ENCODE measurements at places on chromosomes 7 and 10. TPM values are rescaled to one million over a fixed set of nuclear protein-coding genes. Genes with fewer than 3 reads are reported as not detected.

PON3 gene
- 2.9 TPM for total RNA-seq

CNTNAP2 gene
- total RNA-seq, result 0.30 TPM

CALML5 gene
- 429 TPM for total RNA-seq

DKK1 gene
- total RNA-seq, result 12.7 TPM

ZNF800 gene
- 41.7 TPM for total RNA-seq

- DNase-seq, result no peak
Observed at GRCh38 chr10:97810446-97810845, 38.6 kb upstream of the SFRP5 start.

GRCh38 chr7:139651914-139652313 is 125.9 kb downstream of the HIPK2 start:
- no peak for DNase-seq

DNA sequence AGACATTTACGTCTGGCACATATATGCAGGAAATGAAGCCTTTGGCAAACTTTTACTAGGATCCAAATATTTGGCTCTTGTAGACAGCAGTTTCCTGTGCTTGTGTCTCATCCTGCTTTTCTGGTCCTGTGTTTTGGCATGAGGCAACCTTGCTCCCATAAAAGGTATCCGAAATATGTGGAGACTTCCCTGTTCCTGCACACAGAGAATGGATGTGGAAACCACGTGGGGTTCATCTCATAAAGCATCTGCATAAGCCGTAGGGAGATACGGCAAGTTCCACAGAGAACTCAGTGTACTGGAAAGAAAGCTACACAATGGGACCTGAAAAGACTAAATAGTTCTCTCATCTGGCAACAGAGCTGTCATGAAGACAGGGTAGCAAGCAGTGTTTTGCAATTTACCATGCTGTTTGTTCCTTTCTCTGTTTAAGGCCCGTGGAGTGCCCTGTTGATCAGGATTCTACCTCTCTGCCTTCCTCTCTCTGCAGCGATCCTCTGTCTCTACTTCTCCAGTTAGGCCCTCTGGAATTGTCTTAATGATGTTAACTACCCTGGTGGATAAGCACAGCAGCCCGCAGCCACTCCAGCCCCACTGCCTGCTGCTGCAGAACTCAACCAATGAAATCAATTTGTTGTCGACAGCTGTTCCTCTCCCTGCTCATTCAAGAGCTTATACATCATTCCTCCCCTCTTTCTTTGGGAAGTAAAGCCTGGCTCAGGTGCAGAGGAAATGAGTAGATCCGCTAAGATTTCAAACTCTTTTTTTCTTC is 293.6 kb downstream of the CSTF2T start:
- DNase-seq, result no peak

DNA sequence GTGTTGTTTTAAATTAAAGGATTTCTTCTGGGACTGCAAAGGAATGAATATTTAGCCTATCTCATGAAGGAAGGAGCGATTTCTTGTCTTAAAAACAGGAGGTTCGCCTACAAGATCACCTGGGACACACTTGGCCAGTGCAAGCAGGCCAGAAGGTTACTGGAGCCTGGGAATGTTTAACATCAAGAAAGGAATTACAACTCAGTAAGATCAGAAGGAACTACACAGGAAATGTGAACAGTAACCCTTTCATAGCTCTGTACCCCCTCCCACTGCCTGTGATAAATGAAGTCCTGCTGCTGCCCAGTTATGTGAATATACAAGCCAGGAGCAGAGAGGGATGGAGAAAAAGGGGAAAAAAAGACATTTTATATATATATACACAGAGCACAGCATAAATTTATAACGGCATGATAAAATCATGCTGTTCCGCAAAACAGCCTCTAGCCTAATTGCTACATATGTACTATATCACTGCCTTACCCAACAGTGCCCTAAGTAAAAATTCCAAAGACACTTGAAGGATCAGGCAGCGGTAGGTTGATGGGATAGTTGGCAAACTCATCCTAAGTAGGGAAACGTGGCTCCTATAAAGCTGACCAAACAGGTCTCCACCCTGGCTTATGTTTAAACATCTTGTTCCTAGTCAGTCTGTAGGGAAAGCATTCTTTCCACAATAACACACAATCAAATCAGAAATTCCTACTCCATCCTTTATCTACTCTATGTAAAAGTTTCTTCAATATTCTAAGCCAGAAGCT is 63.8 kb downstream of the ZNF438 start:
- no peak for DNase-seq

- DNase-seq, result no peak
Observed at GRCh38 chr10:48765527-48765926, 80.9 kb downstream of the WDFY4 start.

- no peak for DNase-seq
Observed at GRCh38 chr10:94266091-94266490, 96.6 kb downstream of the NOC3L start.

DNA sequence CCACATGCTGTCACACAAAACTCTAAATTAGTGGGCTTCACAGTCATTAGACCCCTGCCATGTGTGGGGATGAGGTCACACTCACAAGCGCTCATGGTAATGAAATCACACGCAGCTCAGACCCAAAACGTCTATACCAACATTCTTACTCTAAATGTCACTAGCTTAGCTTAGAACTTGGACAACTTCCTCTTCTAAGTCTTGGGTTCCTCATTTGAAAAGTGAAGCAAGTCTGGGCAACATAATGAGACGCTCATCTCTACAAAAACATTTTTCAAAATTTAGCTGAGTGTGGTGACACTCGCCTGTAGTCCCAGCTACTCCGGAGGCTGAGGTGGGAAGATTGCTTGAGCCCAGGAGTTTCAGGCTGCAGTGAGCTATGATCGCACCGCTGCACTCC is 92.7 kb upstream of the MACROH2A2 start:
- no peak for DNase-seq

- no peak for DNase-seq
Observed at GRCh38 chr10:98256692-98257091, 11.3 kb downstream of the LOXL4 start.

DNA sequence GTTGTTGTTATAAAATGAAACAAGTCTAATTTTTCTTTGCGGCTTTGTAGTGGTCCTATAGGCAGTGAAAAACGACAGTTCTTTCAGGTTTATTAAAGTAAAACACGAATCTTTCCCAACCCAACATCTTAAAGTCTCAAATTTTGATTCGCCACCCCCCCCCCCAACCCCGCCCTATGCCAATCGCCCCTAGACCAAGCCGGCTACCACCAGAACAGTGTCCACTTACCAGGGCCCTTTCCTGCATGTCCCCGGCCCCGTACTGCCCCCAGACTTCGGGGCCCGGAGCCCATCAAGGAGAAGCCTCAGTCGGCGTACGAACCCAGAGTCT is 335 bp upstream of the CHCHD1 start:
- no peak for DNase-seq

Measured in suprapubic skin (tissue), 4 donors.